ENCODE measurements at places on chromosomes 5 and 9. TPM values are rescaled to one million over a fixed set of nuclear protein-coding genes. Genes with fewer than 3 reads are reported as not detected.

DNA sequence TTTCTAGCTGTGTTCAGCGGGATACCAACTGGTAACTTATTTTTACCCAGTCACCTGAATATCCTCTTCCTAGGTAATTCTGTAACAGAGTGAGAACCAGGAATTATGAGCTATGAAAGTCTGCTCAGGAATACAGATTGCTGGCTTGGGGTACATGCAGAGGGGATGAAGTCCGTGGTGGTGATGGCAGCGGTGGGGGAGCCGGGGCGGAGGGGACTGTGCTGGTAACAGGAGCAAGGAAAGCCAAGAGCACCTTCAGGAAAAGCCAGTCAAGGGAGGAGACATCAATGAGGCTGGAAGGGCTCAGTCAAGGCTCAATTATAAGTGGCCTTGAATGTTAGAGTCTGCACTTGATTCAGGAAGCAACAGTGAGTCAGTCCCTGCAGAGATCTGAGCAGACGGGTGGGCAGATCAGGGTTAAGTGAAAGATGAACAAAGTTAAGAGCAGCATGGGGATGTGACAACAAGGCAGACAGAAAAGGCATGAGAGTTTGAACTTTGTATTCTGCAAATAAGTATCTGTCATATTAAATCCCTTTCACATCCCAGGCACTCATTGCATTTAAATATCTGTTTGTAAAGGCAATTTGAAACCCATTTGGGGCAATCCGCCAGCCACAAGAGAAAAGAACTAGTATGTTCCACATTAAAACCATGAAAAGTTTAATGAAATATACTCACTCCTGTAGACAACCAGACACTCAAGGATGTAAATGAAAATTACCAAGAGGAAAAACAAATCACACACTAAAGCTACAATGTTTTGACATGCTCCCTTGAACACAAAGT is 101.2 kb downstream of the TTC39B start:
- no peak for DNase-seq

GRCh38 chr5:74575741-74576538 is 64.6 kb downstream of the ENC1 start:
- DNase-seq: no peak

GRCh38 chr5:1883925-1884677 is 1.4 kb upstream of the IRX4 start:
- no peak for DNase-seq

- DNase-seq: no peak
These were observed 731.5 kb downstream of the TLE1 start for GRCh38 chr9:80957801-80958200.

GRCh38 chr9:38432922-38433510 is 8.8 kb upstream of the IGFBPL1 start:
- no peak for DNase-seq

DNA sequence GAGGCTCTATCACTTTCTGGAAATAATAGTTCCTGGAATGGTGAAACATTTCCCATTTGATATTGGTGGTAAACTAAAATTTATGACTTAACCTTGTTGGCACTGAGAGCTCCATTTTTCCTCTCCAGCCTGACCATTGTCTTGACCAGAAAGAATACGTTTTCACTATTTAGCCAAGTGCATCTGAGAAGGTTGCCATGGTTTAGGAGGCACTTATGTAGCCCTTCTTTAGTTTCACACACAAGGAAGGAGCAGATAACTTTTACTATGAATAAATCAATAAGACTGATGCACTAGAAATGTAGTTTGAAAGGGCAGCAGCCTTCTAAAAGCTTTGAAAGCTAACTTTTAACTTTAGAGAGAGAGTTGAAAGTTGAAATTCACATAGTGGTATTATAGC is 1045.5 kb upstream of the CDH6 start:
- DNase-seq: no peak

- DNase-seq: no peak
These were observed 16.9 kb downstream of the CRB2 start for GRCh38 chr9:123372766-123373446.

DNA sequence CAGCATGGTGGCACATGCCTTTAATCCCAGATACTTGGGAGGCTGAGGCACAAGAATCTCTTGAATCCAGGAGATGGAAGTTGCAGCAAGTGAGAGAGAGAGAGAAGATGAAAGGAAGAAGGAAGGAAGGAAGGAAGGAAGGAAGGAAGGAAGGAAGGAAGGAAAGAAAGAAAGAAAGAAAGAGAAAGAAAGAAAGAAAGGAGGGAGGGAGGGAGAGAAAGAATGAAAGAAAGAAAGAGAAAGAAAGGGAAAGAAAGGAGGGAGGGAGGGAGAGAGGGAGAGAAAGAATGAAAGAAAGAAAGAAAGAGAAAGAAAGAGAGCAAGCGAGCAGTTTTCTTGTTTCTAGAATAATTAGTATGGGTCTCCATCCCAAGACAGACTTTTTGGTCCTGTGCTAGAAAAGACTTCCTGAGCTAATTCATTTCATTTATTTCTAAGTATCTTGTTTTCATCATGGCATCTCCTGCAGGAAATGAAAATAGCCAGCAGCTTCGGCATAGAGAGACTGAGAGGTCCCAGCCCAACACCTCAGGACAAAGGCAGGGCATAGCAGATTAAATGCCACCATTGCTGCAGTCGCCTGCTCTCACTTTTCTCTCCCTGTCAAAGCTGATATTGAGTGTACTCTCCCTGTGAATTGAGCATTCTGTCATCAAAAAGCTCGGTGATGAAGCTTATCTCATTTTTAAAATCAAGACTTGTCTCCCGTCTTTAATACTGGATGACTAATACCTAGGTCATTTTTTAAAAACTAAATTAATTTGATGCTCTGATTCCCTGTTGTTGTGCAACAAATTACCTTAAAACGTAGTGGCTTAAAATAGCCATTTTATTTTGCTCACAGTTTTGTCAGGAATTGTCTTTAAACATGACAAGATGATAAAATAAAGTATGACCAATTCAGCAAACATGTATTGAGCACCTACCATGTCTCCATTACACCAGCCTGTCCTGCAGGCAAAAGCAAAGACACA is 91.8 kb upstream of the ADRA1B start:
- no peak for DNase-seq

- DNase-seq: no peak
These were observed 120.5 kb downstream of the PRDM6 start for GRCh38 chr5:123209502-123210027.

- DNase-seq: no peak
These were observed 1272.3 kb upstream of the CDH9 start for GRCh38 chr5:28310696-28311095.

DNA sequence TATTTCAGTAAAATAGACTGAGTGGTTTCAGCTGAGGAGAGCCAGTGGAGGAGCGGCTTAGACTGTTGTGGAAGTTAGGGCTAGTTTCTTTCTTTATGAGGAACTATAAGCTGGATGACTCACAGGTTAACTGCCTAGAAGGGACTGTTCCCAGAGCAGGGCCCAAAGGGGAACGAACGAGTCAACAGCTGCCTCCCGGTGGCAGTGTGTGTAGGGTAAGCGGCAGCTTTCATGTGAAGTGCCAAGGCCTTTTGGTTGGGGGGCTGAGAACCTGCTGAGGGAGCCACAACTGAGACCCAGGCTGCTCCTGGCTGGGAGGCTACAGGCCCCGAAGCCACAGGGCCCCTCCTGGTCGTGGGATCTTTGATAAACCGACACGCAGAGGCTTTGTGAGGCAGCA is 7.0 kb downstream of the SQSTM1 start:
- DNase-seq: no peak

GRCh38 chr5:172830876-172831662 is 3.0 kb upstream of the ERGIC1 start:
- DNase-seq: no peak

Gene MYMK
- total RNA-seq: not detected

GRCh38 chr5:56422076-56422762 is 189.1 kb upstream of the ANKRD55 start:
- no peak for DNase-seq

Gene HTR1A
- total RNA-seq: not detected

- DNase-seq: no peak
These were observed 54.6 kb downstream of the FGF10 start for GRCh38 chr5:44334622-44335021.

GRCh38 chr5:131814990-131815389 is 18.2 kb upstream of the FNIP1 start:
- DNase-seq: no peak

GRCh38 chr9:131167146-131167692 is 41.8 kb downstream of the NUP214 start:
- DNase-seq: no peak

Gene LCN1
- total RNA-seq: not detected

Gene HMCN2
- total RNA-seq: not detected

GRCh38 chr5:89055015-89055694 is 172.2 kb upstream of the MEF2C start:
- no peak for DNase-seq

DNA sequence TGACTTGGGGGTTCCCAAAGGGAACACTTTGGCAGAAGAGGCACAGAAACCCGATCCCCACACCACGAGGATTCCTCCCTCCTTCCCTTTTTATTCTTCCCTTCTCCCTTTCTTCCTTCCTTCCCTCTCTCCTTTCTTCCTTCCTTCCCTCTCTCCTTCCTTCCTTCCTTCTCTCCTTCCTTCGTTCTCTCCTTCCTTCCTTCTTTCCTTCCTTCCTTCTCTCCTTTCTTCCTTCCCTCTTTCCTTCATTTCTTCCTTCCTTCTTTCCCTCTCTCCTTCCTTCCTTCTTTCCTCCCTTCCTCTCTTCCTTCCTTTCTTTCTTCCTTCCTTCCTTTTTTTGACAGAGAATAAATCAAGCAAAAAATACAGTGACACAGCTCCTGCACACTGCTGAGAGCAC is 168.0 kb upstream of the NFIL3 start:
- DNase-seq: no peak

Data from activated B cell treated with CpG ODN at 0.5 μM for 24 hours (primary cell).